ENCODE measurements at places on chromosomes 2 and 18. TPM values are rescaled to one million over a fixed set of nuclear protein-coding genes. Genes with fewer than 3 reads are reported as not detected.
A peak's percentile ranks its signal among the peaks of the same experiment; 100 is the strongest.

DNA sequence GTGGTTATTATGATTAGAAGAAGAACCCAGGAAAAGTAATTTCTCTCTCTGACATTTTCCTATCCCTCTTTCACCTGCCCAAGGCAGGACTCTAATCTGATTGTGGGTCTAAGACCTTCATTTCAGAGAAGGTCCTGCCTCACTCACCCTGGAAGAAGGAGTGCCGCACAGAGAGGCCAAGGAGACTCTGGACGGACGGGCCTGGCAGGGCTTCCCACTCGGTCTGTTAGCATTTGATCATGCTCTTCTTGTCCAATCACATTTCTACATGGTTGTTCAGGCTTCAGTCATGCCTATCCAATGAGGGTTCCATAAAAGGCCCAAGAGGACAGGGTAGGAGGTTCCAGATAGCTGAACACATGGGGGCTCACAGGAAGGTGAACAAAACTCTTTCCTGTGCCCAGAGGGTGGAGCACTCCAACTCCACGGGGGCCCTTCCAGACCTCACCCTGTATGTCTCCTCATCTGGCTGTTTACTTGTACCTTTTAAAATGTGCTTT is 27.0 kb downstream of the ZNF892 start:
- DNase-seq = no peak

DNA sequence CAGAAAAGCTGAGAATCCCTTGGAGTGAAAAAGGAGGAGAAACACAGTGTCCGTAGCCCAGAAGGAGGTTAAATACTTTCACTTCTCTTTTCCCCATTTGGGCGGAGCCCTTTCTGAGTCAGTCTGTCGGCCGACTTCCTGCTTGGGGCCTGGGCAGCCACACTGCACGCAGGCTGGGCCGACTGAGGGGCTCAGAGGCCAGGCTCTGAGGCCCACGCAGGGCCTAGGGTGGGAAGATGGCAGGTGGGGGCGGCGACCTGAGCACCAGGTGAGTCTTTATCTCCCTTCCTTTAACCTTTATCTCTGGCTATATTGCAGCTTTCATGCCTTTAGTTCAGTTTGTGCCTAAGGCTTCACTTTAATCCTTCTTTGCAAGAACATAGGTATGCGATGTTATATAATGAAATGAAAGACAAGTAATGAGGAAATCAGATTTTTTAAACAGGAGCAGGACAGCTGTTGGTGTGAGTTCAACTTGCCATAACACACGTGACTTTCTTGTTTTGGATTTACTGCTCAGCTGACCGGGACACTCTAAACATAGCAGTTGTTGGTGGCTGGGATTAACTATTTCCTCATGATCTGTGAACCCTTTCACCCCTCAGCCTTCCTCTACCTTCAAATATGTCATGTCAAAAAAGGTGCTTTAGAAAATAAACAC is at the start of gene SP100:
SP100 (plus strand) TSS at position 141 of the 661 bp plus-strand sequence; CDS start at position 237, 96 bp downstream.
- DNase-seq = peak; percentile 78

GRCh38 chr2:72636210-72636609 is 189.6 kb downstream of the EXOC6B start:
- no peak for DNase-seq

DNA sequence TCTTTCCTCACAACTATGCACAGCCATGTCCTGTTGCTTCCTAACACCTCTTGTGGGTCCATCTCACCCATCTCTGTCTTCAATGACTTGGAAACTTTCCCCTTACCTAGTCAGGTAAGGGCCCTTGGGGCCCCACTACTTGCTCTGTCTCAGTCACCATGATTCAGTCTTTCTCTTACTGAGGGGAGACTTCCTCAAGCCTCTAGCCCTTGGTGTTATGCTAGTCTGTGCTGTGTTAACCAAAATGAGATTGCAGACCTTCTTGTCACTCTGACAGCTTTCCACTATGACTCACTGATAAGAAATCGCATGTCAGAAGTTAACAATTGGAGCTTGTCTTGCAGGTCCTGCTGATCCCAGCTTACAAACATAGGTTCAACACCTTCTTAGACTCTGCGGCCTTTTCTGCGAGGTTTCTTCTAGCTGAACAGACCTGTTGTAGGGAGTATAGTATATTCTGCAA is 65.3 kb downstream of the WDR75 start:
- DNase-seq = peak; percentile 50

DNA sequence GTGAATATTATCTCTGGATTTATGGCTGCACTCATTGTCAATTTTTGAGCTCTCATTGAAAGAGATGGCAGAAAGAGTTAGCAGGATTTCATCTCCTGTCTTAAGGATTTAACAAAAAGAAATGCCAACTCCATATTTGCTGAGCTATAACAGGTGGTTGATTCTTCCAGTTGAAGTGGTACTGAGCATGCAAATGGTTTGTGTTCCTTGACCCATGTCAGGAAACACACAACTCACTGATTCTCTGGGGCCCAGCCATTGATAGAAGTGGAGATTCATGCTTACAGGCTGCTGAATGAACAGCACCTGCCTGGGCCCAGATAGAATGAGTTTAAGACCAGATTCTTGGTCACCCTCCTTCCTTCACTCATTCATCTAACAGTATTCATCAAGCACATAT is 128.8 kb downstream of the CERS6 start:
- no peak for DNase-seq

- DNase-seq = no peak
Measured at GRCh38 chr18:36128530-36128870, 640 bp downstream of the SLC39A6 start.

DNA sequence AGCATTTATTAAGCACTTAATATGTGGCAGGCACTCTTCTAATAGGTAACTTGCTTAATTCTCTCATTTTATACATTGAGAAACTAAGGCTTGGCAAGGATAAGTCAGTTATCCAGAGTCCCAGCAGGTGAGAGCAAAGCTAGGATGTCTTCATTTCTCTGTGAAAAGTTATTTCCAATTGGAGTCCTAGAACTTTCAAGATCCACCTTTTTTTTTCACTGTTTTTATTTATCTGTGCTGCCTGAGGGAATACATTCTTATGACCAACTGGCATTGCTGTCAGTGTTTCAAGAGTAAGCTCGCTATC is 56.2 kb upstream of the ETAA1 start:
- no peak for DNase-seq

DNA sequence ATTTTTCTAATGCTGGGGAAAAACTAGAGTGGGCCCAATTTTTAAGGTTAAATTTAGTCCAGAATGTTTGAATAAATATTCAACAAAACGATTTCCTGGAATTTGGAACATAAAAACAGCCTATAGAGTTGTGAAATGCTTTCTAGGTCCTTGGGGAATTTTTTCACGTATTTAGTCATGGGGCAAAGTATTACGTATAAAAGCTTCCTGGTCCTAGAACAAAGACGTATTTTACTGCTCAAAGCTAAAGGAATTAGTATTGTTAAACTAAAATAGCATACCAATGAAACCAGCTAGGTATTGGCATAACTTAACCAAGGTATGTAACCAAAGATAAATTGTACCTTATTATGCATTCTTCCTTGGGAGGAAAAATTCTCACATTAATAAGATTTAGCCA is 1.6 kb downstream of the SESTD1 start:
- no peak for DNase-seq

GRCh38 chr18:21327101-21327500 is 85.1 kb downstream of the GREB1L start:
- DNase-seq = no peak

- DNase-seq = no peak
Measured at GRCh38 chr2:25029183-25029554, 12.7 kb upstream of the EFR3B start.

DNA sequence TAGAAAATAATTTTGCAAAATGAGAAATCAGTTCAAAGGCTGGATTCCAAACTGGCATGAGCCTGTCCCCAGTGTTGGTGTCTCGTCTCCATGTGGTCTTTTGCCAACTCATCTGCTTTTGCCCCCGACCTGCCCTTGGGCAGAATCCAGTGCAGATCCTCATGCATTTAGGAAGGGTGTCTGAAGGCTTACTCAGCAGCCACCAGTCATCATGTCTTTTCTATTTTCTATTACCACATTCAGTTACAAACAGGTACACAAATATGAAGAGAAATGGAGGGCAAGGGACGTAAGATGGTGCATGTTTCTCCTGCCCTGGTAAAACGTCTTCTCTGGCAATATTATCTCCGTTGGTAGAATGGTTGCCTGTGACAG is 43.5 kb downstream of the E2F6 start:
- DNase-seq = no peak

DNA sequence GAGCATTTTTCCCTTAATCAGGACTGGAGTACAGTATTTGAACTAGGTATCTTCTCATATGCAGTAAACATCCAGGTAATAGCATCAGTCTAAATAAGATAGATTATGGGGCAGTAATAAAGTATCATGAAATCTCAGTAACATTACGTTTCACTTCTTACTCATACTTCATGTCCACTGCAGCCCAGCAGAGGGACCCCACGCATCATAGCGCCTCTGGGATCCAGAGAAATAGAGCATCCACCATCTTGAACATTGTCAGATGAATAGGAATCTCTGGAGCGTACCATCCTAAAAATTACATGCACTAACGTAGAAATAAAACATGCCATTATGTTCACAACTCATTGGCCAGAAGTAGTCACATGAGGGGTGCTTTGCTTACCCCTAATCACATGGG is 499.0 kb downstream of the CPS1 start:
- no peak for DNase-seq

GRCh38 chr2:205730191-205730590 is 47.9 kb downstream of the NRP2 start:
- no peak for DNase-seq

DNA sequence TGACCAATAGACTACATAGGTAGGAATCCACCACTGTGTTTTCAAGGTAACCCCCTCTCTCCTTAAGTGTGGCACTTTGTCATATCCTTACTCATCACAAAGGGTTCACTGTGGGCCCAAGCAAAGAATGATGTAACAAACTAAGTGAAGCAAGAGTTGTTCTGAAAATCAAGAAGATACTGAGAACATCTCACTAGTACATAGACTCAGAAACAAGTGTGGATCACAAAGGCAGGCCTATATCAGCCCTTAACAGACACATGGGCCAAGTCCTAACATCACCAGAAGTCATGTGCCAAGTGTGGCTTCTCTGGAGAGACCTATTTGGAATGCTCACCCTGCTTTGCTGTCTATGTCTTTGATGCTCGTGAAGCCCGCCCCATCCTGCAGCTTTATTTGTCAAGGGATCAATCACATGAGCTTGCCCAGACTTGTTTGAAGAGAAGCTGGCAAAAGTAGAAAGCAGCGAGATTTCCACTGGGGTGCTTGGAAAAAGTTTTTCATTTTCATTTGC is 131.2 kb upstream of the TTC39C start:
- DNase-seq = no peak

- no peak for DNase-seq
Measured at GRCh38 chr2:241598061-241598460, 38.9 kb downstream of the THAP4 start.

DNA sequence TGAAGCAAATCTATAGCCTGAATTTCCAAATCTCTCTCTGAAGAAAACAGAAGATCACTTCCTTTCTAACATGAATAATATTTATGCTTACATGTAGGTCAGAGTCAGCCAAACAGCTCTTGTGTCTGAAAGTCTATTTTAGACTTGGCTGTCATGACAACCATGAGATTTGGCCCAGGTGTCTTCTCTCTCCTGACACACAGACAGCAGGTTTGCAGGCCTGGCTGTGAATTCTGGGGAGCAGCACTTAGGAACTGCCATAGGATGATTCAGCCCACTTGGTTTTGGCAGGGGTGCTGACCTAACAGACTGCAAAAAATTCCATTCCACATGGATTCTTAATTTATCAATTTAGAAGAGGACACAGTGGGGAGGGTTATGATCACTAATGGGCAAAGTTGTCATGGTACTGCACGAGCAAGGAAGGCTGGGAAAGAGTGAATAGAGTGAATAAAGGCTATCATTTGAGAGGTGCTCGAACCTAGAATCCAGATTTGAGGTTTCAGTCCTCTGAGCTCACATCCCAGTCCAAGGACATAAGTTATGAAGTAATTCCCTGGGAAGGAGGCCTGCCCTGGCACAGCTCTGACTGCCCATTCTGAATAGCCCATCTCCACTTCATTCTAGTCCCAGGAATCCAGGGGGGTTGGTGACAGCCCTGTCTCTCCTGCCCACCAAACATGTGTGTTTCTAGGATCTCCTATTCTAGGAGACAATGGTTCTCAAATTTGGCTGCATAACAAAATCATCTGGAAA is 453.9 kb upstream of the TRIB2 start:
- DNase-seq = no peak

DNA sequence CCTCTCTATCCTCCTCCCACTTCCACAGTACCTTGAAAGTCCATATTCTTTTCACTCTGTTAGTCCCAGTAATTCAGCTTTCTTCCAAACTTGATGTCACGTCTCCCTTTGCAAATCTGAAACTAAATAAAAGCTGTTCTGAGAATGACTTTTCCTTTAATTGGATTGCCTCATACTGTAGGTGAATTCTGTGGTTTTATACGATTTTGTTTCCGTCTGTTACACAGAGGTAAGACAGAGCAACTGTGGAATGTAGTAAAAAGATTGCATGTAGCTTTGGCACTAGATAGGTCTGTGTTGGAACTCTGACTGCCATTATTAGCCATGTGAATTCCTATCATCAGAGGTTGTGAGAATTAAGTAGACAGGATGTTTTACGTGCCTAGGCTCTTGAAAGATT is 25.9 kb downstream of the MALT1 start:
- DNase-seq = no peak

GRCh38 chr2:170818036-170818751 is 1.5 kb downstream of the GAD1 start:
- no peak for DNase-seq

GRCh38 chr18:8757396-8757997 is 52.1 kb downstream of the MTCL1 start:
- DNase-seq = no peak

GRCh38 chr2:1501038-1501851 is 88.0 kb downstream of the TPO start:
- no peak for DNase-seq

DNA sequence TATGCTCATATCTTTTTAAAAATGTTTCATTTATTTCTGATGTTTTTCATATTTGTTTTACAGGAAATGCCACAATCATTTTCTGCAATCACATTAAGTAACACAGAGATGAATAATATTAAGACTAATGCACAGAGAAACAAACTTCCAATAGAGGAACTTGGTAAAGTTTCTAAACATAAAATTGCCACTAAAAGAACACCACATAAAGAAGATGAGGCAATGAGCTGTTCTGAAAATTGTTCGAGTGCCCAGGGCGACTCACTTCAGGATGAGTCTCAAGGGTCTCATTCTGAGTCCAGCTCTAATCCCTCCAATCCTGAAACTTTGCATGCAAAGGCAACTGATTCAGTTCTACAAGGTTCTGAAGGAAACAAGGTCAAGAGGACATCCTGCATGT is 70.4 kb downstream of the APLF start:
- no peak for DNase-seq

The CHRNG gene
- not detected for total RNA-seq

The PPP4R3B gene
- 69.9 TPM for total RNA-seq

The MOGAT1 gene
- 102 TPM for total RNA-seq

The NCKAP5 gene
- total RNA-seq = 3.9 TPM

The ARHGEF33 gene
- 1.8 TPM for total RNA-seq

The SNRPD1 gene
- total RNA-seq = 29.9 TPM

The KLHL14 gene
- 0.26 TPM for total RNA-seq

The TRIB2 gene
- 29.1 TPM for total RNA-seq

The KCNG2 gene
- total RNA-seq = not detected

The IL1RL1 gene
- total RNA-seq = 8.7 TPM

The COBLL1 gene
- 52.9 TPM for total RNA-seq

The VWA3B gene
- total RNA-seq = 0.58 TPM

The IL18RAP gene
- 1.6 TPM for total RNA-seq

The RFX8 gene
- total RNA-seq = 0.29 TPM

All from mucosa of gallbladder (tissue), 1 donor.